ENCODE measurements at places on chromosomes 3 and 15.

GRCh38 chr15:74041777-74042435 lies 40.4 kb downstream of the GOLGA6A start:
- no peak for DNase-seq

DNA sequence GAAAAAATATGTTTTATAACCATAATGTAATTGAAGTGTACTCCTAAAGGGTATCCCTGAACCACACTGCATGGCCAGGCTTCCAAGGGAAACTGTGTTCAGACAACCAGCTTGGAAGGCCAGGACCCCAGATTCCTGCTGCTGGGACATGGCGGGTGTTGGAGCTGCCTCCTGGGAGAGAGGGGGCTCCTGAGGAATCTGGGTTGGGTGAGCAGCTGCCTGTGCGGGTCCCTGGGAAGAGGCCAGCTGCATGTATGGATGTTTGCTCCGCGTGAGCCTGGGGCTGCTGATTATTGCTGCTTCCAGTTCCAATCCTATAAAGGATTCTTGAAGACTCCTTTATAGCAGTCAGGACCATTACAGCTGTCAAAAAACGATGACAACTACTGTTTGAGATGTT lies 348.6 kb upstream of the ICE2 start:
- DNase-seq, result no peak

- DNase-seq, result no peak
Measured at GRCh38 chr15:89817701-89818280, 3.1 kb upstream of the ANPEP start.

GRCh38 chr3:4587061-4587837 lies 94.1 kb downstream of the ITPR1 start:
- no peak for DNase-seq

DNA sequence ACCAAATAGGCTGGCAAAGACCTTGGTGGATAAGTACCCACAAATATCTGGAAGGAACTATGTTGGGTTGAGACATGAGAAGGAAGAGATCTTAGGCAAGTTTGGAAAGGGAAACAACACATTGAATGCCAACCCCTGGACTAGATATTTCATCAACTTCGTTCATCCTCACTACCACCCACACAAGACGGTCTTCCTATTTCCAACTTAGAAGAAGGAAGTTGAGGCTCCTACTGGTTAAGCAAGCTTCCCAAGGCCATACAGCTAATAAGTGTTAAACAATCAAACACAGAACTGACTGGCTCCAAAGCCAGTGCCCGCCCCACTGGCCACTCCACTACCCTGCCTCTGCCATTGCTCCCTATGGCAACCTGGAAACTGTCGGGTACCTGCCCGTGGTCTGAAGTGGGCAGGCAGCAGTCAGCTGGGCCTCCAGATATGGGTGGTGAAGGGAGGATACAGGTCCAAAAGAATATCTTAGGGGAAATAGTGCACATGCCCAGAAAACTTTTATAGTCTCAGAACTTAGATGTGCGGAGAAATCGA lies 94.9 kb downstream of the LIPC start:
- no peak for DNase-seq

DNA sequence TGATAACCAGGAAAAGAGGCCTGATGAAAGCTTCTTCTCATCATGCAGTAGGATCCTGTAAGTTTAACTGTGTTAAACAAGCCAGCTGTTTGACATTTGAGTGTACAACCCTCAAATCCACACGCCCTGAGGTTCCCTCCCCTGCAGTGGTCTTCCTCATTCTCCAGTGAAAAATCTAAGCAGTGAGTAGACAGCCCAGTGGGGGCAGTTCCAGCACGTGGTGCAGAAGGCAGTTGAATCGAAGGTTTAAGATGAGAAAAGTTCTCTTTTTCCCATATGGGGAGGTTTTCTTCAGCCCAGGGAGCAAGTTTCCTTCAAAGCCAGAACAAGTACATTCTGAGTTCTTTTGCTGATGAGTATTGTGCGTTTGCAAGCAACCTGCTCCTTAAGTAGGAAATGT lies 174.5 kb downstream of the NR2F2 start:
- DNase-seq, result no peak

DNA sequence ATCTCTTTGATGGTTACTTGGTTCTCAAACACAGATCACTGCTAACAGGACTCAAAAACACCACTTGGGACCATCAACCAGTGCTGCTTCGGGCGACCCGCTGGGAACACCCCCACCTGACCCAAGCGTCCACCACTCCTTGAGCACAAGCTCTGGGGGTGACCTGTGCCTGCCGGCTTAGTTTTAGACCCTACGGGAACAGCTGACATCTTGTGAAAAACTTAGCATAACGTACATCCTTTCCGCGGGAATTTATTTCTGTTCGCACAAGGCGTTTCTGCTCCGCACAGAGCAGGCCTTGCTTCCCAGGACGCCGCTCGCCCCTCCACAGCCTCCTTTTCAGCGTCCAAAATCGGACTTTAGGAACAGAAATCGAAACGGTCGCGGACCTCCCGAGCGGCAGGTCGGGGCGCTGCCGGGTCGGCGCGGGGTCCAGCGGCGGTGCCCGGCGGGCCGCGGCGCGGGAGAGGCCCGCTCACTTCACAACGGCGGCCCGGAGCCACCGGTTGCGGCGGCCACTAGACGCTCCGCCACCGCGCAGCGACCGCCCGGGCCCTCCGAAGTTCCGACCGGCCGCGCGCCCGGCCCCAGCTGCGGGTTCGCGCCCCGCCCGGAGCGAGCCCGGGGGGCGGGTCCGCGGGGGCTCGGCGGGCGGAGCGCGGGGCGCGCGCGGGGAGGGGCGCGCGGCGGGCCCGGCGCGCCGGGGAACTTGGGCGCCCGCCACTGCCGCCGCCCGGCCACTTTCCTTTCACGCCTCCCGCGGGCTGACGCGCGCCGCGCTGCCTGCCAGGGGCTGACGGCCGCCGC lies 959 bp downstream of the SFMBT1 start:
- peak; percentile 41 for DNase-seq

GRCh38 chr15:95262866-95263564 lies 1031.7 kb downstream of the MCTP2 start:
- no peak for DNase-seq

DNA sequence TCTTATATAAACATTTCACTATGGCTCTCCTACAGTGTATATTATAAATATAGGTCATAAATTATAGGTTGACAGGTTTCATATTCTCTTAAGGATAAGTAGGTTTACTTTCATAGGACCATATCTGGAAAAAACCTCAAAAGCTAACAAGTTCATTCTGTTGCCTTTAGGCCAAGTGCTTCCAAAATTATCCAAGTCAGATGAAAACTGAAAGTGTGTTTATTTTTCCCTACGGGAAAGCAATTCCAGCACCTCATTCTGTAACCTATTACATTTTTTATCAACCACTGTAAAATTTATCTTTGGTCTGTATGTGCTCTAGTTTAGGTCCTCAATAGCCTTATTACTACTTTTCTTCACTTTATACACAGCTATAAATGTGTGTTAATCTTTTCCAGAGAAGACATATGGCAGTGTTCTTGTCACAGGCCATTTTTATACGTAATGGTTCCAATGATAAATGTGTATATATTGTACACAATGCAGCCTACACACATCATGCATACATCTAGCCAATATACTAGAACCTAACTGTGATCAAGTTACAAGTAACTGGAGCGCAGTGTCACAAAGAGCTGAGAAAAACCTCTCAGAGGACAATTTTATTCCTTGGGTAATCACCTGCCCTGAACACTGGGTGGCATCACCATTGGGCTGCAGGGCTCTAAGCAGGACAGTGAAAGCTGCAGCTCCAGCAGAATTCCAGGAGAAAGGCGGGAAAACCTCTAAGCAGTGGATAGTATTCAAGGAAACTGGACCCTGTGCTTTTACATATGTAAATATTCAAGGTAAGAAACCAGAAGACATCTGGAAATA lies 251.3 kb downstream of the CTNNB1 start:
- no peak for DNase-seq

GRCh38 chr3:107394502-107394901 lies 17.3 kb downstream of the CCDC54 start:
- DNase-seq, result no peak

GRCh38 chr3:176219970-176220369 lies 977.3 kb downstream of the TBL1XR1 start:
- no peak for DNase-seq

DNA sequence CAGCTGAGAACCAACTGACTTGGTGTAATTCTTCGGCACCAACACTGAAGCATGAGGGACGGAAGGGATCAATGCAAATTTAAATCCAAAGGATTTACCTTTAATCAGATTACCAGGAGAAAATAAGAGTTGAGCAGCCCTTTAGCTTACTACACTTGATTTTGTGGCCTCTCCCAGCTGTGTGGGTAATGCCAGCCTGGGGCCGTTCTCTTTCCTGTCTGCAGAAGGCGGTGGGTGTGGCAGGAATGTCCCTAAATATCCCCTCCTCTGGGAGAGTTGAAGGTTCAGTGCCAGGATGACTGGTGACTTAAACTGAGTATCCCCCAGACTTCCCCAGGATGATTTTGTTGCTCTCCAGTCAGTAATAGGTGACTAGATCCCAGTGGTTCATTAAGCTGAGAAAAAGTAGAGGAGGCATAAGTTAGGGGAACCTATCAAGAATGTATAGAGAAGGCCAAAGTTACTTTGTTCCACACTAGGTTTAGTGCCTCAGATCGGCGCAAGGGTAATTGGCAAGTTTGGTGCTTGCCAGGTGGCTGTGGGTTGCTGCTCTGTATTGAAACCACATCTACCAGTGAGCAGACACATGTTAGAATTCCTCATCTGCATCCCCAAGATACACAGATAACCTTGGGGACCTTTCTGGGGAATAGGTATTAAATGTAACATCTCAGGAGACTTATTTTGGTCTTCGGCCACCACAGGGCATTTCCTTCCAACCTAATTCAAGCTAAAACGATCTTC lies 23.1 kb downstream of the MAPKBP1 start:
- no peak for DNase-seq

GRCh38 chr15:36726224-36726623 lies 146.8 kb downstream of the CDIN1 start:
- DNase-seq, result no peak
